ENCODE measurements at places on chromosomes 6 and 20. TPM values are rescaled to one million over a fixed set of nuclear protein-coding genes. Genes with fewer than 3 reads are reported as not detected.

Gene GHRH
- total RNA-seq = not detected

DNA sequence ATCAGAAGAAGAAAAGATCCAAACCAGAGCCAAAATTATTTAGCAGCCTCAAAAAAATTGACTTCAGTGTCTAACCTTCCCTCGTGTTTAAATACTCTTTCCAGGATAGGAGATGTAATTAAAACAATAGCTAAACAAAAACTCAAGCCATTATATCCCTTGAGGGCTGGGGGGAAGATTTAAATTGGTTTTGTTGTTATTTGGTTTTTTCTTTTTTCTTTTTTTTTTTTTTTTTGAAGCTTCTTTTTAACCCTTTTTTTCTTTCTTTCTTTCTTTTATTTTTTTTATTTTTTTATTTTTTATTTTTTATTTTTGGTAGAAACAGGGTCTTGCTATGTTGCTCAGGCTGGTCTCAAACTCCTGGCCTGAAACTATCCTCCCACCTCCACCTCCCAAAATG is 269.0 kb downstream of the KHDC1L start:
- no peaks in the 10 kb centered on the region for H3K27me3 ChIP-seq
- H3K36me3 ChIP-seq = no peaks in the 10 kb centered on the region
- H3K4me1 ChIP-seq = no peaks in the 10 kb centered on the region
- H3K4me3 ChIP-seq = no peak overlapping the region
- no peak for DNase-seq

DNA sequence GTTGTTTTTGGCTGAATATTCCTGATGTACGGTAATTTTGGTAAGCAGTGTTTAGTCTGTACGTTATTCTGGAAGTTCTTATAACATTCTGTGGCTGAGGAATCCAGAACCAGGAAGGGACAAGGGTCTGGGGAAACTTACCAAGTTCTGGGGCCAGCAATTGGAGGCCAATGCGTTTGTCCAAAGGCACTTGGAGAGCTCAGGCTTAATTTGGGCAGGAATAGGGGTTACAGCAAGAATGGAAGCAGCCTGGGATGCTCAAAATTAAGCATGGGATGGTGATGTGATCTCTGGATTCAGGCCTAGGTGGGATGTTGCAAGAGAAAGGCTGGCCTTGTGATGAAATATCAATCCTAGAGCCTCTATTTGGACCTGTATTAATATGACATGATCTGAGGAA is 235.2 kb upstream of the NOX3 start:
- no peaks in the 10 kb centered on the region for H3K36me3 ChIP-seq
- H3K4me3 ChIP-seq = no peak overlapping the region
- peaks cover 24% of the 10 kb centered on the region for H3K4me1 ChIP-seq
- DNase-seq = no peak

- H3K4me1 ChIP-seq = peaks cover 3% of the 10 kb centered on the region
- H3K36me3 ChIP-seq = peaks cover 3% of the 10 kb centered on the region
- no peaks in the 10 kb centered on the region for H3K27me3 ChIP-seq
- H3K27ac ChIP-seq = no peak overlapping the region
Observed at GRCh38 chr20:17624551-17625245, 54.8 kb downstream of the DSTN start.

Gene KIZ
- 11.0 TPM for total RNA-seq

Gene PPP1R16B
- total RNA-seq = 0.57 TPM

DNA sequence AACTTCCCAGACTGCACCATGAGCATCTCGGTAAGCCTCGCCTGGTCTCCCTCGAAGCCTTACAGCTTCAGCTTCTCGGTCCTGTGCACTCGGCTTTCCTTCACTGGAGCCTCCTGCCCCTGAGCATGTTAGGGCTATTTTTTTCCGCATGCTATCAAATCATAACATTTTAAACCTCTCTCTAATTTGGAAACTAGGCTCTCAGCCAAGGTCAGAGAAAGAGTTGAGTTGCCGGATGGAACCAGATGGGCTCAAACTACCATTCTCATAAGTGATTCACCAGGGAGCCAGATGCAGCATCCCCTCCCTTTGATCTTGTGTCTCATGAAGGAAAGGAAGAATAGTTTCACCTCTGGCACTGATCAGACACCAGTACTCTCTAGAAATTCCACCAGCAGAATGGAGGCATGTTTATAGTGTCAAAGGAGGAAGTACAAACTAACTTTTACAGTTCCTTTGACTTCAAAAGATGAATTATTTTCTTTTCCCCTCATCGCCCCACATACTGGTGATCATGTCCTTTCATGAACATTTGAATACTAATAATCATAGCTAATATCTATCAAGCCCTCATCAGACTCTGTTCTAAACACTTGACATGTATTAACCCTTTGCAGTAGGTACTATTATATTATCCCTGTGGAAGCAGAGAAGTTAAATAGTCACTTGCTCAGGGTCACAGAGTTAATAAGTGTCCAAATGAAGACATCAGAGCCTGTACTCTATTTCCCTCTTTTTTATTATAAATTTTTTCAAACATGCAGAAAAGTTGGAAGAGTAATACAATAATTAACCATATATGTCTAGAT is 46.7 kb downstream of the MAP1LC3A start:
- no peaks in the 10 kb centered on the region for H3K4me1 ChIP-seq
- no peak for DNase-seq
- H3K36me3 ChIP-seq = peaks cover 3% of the 10 kb centered on the region
- H3K27ac ChIP-seq = no peak overlapping the region
- no peak overlapping the region for H3K4me3 ChIP-seq

GRCh38 chr6:33746651-33747100 is at the start of gene IP6K3:
Gene IP6K3 (minus strand): TSS chr6:33746905. CDS start chr6:33735476, 11,429 bp downstream.
- H3K27me3 ChIP-seq = no peaks in the 10 kb centered on the region
- H3K36me3 ChIP-seq = no peaks in the 10 kb centered on the region
- peaks cover 36% of the 10 kb centered on the region for H3K4me1 ChIP-seq
- peak within 1 kb of the TSS; percentile 27 for H3K27ac ChIP-seq
- no peak for DNase-seq

DNA sequence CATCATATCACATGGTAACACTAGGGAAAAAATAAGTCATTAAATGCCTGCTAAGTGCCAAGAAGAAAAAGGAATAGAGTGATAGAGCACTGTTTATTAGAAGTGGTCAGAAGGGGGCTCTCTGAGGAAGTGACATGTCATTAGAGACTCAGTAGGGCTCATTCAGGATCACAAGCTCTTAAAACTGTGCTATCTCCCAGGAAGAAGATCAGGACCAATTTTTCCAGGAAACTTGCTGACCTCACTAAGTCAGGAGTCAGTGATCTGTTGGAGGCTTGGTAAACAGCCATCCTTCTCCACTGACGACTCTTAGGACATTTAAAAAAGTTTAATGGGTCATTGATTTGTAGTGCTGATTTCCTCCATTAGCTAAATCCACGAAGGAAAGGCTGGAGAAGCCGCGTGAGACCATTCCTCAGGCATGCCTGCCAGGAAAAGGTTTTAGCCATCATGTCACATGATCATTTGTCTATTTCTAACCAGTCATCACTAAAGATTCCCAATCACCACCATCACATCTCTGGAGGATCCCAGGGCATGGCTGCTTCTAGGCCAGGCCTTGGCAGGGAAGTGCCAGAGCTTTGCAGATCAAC is 5.9 kb upstream of the PTPN1 start:
- no peaks in the 10 kb centered on the region for H3K36me3 ChIP-seq
- H3K4me1 ChIP-seq = peaks cover 10% of the 10 kb centered on the region
- no peak for DNase-seq
- no peaks in the 10 kb centered on the region for H3K27me3 ChIP-seq
- no peak overlapping the region for H3K4me3 ChIP-seq

Data from neural crest cell (in vitro differentiated cells).